Astrocyte of the spinal cord (primary cell): ENCODE measurements at places on chromosomes 1 and 21.
A peak's percentile ranks its signal among the peaks of the same experiment; 100 is the strongest.

GRCh38 chr1:223214261-223214807 lies 71.3 kb upstream of the TLR5 start:
- DNase-seq: no peak

GRCh38 chr1:187504779-187505178 lies 676.0 kb downstream of the PLA2G4A start:
- no peak for DNase-seq

DNA sequence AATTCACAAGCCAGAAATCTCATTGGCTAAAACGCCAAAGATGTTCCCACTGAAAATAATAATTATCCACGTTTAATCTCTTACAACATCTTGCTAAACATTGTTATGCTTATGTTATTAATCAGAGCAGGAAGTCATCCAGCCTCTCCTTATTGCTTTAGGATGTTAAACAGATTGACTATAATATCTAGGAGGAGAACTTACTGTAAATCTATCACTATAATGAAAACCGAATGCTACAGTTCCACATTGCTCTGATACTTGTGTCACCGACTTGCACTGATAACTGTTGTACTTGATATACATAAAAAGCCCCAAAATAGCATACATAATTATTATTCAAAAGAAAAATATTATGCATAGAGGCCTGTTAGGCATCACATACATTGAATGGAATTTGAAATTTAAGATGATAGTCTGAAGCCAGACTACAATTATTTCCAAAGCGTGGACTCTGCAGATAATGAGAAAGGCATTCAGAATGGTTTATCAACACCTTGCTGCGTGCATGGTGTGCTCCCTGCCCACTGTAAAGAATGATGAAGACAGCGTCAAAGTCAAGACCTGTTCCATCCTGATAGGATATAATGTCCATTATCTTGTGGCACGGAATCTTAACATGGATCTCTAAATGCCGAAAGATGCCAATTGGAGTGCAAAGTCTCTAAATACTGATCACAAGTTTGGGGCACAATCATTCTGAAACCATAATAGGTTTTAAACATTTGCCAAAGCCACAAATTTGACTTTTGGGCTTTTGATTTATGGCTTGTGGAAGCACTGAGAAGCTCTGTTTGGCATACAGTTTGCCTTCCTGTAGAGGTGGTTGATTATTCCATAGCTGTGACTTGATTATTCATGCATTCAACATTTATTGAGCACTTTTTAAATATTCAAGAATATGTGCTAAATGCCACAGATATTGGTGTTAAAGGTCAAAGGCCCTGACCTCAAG lies 71.3 kb downstream of the CRB1 start:
- DNase-seq: no peak

GRCh38 chr1:191546803-191547202 lies 611.5 kb upstream of the RGS18 start:
- no peak for DNase-seq

GRCh38 chr21:15192243-15192642 lies 127.4 kb upstream of the NRIP1 start:
- no peak for DNase-seq

DNA sequence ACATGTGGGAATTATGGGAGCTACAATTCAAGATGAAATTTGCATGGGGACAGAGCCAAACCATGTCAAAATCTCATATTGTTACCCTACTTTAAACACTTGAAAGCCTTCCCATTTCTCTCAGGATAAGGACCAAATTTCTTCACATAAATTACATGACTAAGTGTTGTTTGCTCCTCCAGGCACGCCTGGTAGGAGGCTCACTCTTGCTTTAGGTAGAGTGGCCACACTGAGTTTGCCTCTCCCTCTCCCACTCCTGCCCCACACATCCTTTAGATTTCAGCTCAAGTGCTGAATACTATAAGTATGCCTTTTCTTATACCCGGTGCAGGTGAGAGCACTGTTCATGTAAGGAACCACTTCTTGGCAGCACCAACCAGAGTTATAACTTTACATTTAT lies 279.1 kb downstream of the DNM3 start:
- no peak for DNase-seq

GRCh38 chr1:27594564-27595510 lies 9.1 kb downstream of the AHDC1 start:
- no peak for DNase-seq

DNA sequence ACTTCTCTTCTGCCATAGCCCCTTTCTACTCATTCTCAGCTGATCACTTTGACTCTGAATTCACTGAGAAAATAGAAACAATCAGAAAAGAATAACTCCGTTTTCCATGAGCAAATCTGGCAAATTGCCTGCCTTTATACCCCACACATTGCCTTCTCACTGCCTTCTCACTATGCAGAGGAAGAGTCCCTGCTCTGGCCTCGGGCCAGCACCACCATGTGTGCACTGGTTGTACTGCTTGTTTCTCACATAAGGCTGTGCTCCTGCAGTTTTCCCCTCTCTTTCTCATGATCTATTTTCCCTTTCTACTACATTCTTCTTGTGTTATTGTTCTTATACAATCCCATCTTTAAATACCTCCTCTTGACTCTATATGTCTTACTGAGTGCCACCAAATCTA lies 2.3 kb upstream of the HMGCS2 start:
- DNase-seq: peak; percentile 14

DNA sequence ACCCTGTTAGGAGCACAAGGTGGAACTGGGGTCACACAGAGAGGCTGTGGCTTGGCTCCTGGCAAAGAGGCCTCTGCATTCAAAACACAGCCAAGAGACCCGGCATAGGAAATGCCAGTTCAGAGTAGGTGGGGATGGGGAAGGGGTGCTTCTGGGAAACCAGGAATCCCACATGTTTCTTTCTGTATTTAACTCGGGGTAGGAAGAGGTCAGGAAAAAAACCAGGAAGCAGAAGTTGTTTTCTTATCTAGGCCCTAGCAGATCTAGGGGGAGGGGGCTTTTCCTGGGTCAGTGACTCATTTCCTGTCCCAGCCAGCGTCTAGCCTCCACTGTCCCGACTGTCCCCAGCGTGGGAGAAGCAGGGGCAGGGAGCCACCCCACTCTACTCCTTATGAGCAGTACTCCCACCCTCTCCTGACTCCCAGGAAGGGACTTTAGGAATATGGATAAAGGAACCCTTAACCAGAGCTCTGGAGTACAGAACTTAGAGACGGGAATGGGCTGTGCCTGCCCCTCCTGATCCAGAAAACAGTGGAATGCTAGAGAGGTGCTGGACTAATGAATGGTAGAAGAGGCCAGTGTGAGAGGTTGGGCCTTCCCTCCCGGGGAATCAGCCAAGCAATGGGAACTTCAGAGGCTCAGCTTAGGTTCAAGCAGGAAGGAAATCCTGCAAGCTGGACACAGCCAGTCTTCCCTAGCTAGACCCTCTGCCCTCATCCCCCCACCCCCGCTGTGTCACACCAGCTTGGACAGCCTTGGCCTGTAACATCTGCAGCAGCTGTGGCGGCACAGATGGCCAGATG lies 5.7 kb downstream of the FHL3 start:
- DNase-seq: peak; percentile 71

- no peak for DNase-seq
These were observed 166.6 kb upstream of the ATP1B1 start for GRCh38 chr1:168939947-168940223.

DNA sequence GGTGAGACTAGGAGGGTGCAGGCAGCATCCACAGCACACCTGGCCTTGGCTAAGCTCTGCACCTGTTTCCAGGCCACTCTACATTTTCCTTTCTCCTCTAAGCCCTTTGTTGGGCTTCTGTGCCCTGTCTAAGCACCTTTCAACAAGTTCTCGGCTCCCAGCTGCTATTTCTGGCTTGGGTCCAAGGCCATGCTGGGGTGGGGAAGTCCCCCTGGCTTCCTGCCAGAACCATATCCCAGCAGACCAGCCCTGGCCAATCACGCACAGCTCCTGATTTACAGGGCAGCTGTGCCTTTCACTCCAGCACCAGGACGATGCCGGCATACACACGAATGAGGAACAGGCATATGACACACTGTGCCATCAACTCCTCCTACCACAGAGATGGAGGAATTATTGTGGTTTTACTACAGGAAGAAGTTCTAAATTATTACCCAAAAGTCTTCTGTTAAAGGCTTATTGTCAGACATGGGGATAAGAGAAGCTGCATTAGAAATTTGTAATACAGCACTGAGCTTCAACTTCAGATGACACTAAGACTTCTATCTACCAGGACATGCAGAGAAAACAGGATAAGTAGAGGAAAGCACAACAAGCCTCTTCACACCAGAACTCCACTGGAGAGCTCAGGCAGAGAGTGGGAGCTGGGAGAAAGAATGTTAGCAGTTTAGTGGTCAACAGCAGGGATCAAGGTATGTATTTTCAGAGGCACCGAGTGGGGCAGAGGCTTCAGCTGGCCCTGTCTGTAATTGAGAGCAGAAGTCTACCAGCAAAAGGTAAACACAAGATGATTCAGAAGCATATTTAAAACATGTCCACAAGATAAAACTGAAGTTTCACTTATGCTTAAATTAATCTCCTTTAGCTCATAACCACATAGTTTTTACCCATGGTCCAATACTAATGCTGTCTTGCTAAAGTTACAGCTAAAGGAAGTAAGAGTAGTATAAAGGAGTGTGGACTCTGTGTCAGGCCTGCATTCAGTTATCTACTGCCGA lies 37.4 kb downstream of the TRIT1 start:
- peak; percentile 84 for DNase-seq

GRCh38 chr1:76343356-76343755 lies 268.8 kb downstream of the ST6GALNAC3 start:
- DNase-seq: no peak

GRCh38 chr1:16048573-16049189 lies 5.1 kb downstream of the CLCNKB start:
- DNase-seq: peak; percentile 31

DNA sequence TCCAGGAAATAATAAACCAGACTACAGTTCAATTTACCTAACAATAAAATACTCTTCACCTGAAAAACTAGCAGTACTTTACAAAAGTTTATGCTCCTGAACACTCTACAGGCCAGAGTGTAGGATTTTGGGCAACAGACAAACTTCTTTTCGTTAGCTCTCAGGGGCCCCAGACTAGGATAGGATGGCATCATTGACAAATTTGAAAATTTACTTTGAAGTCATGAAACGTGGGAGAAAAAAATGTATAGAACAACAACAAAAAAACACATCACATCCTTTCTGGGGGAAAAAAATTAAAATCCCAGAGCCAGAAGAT lies 1.2 kb downstream of the PTP4A2 start:
- no peak for DNase-seq

DNA sequence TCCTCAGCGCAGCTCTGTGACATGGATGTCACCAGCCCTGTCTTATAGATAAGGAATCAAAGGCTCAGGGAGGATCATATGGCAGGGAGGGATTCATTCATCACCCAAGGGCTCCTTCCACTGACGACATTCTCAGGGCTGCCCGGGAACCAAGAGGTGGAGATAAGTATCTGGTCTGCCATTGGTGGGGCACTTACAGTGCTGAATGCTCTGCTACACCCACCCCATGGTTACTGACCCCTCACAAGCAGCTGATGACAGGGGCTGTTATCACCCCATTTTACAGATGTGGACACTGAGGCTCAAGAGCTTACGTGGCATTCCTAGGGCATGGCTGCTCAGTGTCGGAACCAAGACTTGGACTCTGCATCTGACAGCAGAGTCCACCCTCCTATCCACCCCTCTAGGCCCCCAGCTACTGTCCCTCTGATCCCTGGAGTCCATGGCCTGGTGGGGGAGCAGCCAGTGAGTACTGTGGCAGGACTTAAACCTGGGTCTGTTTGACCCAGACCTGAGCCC lies 155.1 kb downstream of the PTPRU start:
- DNase-seq: no peak

DNA sequence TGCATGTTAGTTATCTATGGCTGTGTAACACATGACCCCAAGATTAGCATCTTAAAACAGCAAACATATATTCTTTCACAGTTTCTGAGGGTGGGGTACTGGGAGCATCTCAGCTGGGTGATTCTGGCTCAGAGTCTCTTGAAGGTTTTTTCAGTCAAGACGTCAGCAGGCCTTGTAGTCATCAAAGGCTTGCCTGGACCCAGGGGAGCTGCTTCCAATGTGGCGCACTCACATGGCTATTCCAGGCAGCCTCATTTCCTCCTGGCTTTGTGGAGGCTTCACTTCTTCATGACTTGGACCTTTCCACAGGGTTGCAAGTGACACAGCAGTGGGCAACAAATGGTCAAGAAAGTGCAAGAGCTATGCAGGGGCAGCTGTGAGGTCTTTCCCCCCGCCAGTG lies 114.7 kb downstream of the ACTL8 start:
- no peak for DNase-seq

DNA sequence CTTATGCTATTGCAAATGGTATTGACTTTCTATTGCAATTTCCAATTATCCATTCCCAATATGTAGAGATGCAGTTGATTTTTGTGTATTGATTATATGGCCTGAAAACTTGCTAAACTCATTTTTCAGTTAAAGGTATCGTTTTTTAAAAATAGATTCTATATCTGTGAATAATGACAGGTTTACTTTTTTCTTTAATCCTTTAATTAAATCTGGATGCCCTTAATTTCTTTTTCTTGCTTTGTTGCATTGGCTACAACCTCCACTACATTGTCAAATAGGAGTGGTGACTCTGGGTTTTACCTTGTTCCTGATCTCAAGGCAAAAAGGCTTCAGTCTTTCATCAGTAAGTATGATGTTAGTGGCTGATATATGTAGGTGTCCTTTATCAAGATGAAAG lies 522.4 kb downstream of the MATN1 start:
- DNase-seq: no peak

DNA sequence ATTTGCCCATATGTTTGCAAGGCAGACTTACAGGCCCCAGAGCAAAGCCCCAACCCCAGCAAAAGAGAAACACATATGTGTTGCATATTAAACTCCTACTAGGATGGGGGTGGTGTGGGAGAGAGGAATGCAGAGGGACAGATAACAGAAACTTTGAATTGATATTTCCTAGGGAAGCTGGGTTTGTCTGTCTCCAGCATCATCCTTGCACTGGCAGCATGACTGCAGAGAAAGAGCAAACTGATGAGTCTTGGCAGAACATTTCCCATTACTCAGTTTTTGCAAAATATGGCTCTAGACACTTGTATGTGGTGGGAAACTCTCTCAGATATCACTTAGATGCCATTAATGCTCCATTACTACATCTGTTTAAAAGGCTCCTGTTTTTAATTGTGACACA lies 43.8 kb upstream of the MARK1 start:
- no peak for DNase-seq

DNA sequence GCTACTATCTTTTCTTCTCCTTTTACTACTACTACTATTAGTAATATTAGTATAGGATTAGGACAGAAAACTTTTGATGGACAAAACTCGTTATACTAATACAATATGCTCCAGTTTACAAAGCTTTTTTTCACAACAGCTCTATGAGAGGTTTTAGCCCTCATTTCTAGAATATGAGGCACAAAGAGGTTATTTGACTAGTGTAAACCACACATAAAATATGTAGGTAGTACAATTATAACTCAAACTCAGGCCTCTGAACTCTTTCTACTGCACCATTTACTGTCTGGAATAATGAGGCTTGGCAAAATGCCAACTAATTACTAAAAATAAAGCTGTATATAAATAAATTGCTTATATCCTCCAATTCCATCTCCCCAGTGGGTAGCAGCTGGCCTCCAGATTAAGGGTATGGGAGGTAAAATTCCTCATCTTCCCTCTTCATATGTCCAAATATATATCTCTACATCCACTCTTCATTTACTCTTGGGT lies 99.9 kb downstream of the LYST start:
- no peak for DNase-seq

- no peak for DNase-seq
These were observed 795.2 kb upstream of the TMPRSS15 start for GRCh38 chr21:19198801-19199200.
